Mucosa of gallbladder (tissue), 1 donor: ENCODE measurements at places on chromosomes 16 and 17. TPM values are rescaled to one million over a fixed set of nuclear protein-coding genes. Genes with fewer than 3 reads are reported as not detected.

FAM117A gene
- total RNA-seq = 14.2 TPM

CDRT15L2 gene
- not detected for total RNA-seq

DOC2B gene
- total RNA-seq = 4.5 TPM

CD300C gene
- total RNA-seq = 2.9 TPM

GNAO1 gene
- 12.7 TPM for total RNA-seq
